Stimulated activated CD8-positive, alpha-beta memory T cell treated with anti-CD3 and anti-CD28 coated beads, Interleukin-4, amount 100 ng/mL, for 4 hours (primary cell): ENCODE measurements at places on chromosomes 2 and 18.

DNA sequence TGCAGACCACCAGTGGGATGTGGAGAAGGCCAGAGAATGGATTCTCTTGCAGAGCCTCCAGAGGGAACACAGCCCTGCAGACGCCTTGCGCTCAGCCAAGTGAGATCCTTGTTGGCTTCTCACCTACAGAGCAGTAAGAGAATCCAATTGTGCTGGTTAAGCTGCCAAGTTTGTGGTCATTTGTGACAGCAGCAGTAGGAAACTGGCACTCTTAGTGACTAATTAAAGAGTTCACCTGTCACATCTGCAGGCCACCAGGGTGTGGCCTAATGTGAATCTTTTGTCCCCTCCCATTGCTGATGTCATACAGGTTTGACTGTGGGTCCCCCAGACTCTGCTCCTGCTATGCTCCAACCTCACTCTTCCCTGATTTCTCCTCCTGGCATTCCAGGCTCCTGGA, 235.9 kb downstream of the TFCP2L1 start:
- DNase-seq = no peak

- no peak for DNase-seq
These were observed 1.5 kb downstream of the MTA3 start for GRCh38 chr2:42569883-42570282.

DNA sequence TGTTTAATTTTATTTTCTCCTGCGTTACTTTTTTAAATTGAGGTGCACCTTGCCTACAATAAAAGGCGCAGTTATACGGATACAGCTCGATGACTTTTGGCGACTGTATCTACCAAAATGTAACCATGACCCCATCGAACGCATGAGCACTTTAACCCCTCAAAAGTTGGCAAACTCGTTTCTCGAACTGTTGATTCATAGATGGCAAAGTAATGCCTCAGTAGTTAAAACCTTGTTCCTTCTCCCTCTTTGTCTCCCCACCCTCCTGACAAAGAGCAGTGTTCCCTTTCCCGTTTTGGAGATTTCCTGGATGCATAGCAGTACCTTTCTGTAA, 577 bp downstream of the MOGAT1 start:
- no peak for DNase-seq

DNA sequence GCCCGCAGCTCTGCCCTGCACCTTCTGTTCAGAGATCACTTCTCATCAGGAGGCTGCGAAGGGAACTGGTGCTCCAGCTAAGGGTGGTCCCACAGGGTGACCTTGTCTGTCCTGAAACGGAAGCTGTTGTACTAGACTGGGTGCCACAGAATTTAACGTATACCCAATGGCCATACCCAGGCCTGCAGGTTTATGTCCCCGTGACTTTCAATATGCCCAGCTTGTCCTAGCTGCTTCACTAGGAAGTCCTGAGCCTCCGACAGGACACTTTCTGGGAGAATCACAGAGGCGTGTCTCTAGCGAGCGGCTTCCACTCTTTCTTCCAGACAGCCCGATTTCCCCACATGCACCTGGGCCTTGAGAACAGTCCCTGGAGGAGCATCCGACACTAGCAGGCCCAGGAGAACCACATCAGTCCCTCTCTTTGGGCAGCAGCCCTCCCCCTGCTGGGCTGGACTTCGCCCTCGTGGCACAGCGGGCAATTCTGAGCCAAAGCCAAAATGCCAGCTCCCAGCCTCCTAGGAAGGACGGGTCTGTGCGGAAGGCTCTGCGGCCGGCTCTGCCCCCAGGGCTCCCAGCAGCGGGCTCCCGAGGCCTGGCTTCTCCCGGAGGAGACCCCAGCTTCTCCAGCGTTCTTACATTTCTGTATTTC, 91.9 kb upstream of the OTOS start:
- DNase-seq = no peak

GRCh38 chr2:6741229-6741628, 124.5 kb downstream of the CMPK2 start:
- no peak for DNase-seq

GRCh38 chr2:240389302-240389805, 46.1 kb upstream of the GPC1 start:
- no peak for DNase-seq

DNA sequence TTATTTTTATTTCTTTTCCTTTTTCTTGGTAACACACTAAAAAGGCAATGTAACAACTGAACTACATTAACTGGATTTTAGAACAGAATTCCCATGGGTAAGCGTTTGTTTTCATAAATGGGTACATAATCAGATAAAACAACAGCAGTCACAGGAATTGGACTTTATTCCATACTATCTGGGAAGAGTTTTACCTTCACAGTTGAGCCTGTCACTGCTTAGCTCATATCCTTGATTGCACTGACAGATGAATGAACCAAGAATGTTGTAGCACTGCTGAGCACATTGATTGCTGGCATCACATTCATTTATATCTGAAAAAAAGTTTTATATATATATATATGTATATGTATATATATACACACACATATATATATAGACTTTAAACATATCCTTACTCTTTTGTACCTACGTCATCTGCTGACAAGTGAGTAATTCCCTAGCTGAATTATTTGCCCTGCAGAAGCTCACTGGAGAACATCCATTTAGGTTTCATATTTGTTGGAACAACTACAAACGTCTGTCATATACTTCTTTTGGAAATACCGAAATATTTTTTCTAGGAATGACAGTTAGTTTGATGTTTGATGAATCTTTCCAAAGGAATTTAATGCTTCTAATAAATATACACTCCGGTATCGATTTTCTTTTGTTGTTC, 47.0 kb downstream of the EFEMP1 start:
- DNase-seq = no peak
